ENCODE measurements at places on chromosomes 12 and 14.

DNA sequence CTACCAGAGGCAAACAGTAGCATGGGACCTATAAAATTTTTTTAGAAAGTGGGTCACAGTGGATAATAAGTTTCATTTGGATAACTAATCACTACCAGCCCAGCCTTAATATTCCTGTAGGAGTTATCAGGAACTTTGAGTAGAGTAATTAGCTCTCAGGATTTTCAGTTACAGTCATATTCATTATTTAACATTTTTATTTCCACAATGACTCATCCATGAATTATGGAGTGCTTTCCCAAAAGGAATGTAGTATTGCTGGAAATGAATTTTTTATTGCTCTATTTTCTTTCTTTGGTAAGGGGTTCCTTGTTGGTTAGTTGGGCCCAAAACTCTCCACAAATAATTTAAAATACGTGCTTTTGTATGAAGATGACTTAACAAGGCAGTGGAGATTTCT, 53.7 kb downstream of the ERC1 start:
- no peak for DNase-seq

DNA sequence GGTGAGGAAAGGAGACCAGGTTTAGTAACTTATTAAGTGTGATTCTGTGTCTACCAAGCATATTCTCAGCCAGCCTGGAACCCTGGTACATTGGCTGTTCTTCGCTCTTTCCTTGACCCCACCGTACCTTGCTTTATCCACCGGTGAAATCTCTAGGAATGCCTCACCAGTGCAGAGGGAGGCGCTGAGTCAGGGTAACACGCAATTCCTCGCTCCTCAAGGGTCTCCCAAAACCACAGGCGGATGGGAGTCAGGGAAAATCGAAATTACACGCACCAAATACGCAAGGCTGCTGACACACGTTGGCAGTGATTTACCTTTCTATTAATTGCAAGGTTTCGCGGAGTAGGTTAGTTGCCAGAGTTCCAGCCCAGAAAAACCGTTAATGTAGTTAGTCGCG, 845 bp downstream of the L3HYPDH start:
- DNase-seq, result no peak

DNA sequence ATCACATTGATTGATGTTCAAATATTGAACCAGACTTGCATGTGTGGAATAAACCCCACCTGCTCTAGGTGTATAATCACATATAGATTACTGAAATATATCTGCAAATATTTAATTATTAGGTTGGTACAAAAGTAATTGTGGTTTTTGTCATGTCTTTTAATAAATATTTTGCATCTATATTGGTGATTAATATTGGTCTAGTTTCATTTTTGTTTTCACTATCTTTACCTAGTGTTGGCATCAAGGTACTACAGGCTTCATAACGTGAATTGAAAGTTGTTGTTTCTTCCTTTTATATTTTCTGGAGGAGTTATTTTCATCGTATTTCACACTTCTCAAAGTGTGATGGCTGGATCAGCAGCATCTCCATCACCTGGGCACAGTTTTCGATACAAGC, 740.0 kb upstream of the TMEM132C start:
- no peak for DNase-seq

GRCh38 chr14:99461411-99462085, 19.1 kb downstream of the SETD3 start:
- no peak for DNase-seq

GRCh38 chr14:89588840-89589296, 171.8 kb upstream of the FOXN3 start:
- DNase-seq, result no peak

DNA sequence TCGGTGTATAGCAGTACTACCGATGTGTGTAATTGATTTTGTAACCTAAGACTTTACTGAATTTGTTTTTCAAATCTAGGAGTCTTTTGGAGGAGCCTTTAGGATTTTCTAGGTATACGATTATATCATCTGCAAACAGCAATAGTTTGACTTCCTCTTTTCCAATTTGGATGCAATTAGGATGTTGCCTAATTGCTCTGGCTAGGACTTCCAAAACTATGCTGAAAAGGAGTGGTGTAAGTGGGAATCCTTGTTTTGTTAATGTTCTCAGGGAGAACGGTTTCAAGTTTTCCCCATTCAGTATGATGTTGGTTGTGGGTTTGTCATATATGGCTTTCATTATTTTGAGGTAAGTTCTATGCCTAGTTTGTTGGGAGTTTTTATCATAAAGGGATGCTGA, 171.6 kb upstream of the PDE3A start:
- DNase-seq, result no peak

DNA sequence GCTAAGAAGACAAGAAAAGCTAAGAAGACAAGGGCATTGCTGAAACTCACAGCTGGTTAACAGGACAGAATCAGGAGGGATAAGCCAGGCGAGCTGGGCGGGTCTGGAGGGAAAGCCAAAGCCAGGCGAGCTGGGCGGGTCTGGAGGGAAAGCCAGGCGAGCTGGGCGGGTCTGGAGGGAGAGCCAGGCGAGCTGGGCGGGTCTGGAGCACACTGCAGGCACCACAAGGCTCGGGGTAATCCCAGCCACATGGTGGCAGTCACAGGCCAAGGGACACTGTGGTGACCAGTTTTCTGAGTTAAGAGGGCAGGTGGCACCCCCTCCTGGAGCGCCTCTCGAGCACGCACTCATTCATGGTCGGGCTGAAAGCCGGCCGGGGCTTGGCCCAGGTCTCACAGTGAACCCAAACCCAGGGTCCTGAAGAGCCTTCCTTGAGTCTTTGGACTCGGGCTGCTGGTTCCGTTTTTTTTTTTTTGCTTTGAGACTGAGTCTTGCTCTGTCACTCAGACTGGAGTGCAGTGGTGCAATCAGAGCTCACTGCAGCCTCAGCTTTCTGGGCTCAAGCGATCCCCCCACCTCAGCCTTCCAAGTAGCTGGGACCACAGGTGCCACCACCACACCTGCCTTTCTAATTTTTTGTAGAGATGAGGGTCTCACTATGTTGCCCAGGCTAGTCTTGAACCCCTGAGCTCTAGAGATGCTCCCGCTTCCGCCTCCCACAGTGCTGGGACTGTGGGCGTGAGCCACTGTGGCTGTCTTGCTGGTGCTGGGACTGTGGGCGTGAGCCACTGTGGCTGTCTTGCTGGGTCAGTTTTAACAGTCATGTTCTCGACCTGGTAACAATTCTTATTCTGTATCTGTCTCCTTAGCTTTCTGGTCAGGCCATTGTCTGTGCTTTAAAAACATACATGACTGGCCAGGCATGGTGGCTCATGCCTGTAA, 40.2 kb downstream of the HSP90AA1 start:
- DNase-seq, result no peak
